ENCODE measurements at places on chromosomes 3 and 15.

DNA sequence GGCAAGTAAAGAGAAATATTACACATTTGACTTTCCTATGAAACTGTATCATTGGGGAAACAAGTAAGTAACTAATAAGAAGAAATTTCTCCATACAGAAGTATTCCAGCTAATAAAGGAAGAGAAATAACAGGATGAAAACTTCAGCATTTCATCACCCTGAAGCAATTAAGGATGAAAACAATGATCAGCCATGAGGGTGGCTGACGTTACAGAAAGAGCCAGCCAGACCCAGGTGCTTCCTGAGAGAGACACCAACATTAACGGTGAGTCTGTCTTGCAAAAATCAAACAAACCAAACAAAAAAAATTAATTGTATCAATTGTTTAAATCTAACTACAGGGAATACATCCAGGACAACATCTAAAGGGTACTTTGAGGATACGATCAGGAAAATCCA, 190.0 kb downstream of the ARRDC4 start:
- no peak for DNase-seq

GRCh38 chr3:43018246-43018645, 39.1 kb downstream of the GASK1A start:
- DNase-seq: no peak

DNA sequence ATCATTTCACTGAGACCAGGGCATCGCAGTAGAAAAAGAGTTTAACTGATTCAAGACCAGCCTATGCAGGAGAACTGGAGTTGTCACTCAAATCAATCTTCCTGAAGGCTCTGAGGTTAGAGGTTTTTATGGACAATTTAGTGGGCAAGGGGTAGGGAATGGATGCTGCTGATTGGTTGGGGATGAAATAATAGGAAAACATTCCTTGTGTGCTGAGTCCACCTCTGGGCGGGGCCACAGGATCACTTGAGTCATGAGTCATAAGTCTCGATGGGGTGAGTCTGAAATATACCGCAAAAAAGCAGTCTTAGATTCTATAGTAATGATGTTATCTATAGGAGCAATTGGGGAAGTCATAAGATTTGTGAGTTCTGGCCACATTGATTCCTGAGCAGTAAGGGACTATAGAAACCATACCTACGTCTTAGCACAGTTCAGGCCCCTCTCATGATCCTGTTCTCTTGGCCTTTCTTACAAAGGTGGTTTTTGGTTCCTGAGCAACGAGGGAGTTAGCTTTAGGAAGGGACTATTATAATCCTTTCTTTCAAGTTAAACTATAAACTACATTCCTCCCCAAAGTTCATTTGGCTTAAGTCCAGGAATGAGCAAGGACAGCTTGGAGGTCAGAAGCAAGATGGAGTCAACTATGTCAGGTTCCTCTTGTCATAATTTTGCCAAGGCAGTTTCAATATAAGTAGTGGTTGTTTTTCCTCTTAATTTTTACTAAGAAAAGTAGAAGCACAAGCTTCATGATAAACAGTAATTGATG, 2.7 kb upstream of the OPA1 start:
- peak; percentile 84 for DNase-seq

DNA sequence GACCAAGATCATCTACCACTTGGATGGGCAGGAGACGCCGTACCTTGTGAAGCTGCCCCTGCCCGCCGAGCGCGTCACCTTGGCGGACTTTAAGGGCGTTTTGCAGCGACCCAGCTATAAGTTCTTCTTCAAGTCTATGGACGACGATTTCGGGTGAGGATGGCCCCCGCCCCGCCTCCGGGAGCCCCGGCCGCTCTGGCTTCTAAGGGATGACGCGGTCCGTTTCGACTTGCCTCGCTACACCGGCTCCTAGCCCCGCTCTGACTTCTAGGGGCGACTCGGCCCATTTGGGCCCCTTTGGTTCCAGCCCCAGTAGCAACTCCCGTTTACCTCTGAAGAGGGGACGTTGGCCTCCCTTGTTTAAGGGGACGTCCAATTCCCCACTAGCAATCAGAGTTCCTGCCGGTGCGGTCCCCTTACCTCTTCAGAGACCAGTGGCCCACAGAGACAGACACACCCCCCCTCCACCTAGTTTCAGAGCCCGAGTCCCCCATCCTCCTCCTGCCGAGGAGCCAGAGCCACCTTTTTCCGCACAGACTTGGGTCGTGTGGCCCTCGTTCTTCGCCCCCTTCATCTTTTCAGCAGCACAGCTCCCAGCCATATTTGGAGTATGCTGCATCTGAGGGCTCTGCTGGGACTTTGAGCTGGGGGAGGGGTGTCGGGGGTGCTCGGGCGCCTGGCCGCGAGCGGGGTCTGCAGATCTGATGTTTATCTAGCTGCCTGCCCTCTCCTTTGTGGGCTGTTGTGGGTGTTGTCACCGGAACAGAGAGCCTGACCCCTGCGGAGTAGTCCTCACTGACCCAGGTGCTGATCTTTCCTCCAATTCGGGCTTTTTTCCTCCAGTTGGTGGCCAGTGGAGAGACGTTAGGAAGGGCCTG, 706 bp downstream of the DVL3 start:
- DNase-seq: peak; percentile 42

GRCh38 chr3:180959691-180960090, 29.8 kb downstream of the DNAJC19 start:
- no peak for DNase-seq

- DNase-seq: no peak
Observed at GRCh38 chr3:20990896-20991295, 760.1 kb downstream of the ZNF385D start.

Data from astrocyte of the spinal cord (primary cell).